ENCODE measurements at places on chromosomes 3 and 15.

DNA sequence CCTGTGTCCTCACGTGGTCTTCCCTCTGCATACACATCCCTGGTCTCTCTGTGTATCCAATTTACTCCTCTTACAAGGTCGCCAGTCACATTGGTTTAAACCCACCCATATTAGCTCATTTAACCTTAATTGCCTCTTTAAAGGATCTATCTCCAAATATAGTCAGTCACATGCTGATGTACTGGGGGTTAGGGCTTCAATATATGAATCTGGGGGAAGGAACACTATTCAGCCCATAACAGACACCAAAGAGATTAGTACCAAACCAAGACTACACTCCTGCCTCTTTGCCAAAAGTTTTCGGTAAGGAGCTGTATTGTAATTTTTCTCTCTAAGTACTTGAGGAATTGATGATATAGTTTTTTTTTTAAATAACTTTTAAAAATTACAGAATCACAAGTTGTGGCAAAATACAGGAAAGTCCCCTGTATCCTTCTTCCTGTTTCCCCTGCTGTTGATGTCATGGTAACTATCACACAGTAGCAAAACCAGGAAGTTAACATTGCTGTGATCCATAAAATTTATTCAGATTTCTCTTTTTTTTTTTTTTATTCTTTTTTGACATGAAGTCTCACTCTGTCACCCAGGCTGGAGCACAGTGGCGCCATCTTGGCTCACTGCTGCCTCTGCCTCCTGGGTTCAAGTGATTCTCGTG is 67.8 kb downstream of the SLCO3A1 start:
- DNase-seq: peak; percentile 62
- H3K27ac ChIP-seq: peak overlapping the region; percentile 48
- peak overlapping the region; percentile 12 for H3K4me3 ChIP-seq
- peaks cover 18% of the 10 kb centered on the region for H3K4me1 ChIP-seq
- peaks cover 8% of the 10 kb centered on the region for H3K36me3 ChIP-seq

GRCh38 chr3:152843955-152844354 is 9.0 kb downstream of the P2RY1 start:
- no peak overlapping the region for H3K27ac ChIP-seq
- peaks cover 10% of the 10 kb centered on the region for H3K27me3 ChIP-seq
- no peaks in the 10 kb centered on the region for H3K36me3 ChIP-seq
- no peaks in the 10 kb centered on the region for H3K4me1 ChIP-seq

DNA sequence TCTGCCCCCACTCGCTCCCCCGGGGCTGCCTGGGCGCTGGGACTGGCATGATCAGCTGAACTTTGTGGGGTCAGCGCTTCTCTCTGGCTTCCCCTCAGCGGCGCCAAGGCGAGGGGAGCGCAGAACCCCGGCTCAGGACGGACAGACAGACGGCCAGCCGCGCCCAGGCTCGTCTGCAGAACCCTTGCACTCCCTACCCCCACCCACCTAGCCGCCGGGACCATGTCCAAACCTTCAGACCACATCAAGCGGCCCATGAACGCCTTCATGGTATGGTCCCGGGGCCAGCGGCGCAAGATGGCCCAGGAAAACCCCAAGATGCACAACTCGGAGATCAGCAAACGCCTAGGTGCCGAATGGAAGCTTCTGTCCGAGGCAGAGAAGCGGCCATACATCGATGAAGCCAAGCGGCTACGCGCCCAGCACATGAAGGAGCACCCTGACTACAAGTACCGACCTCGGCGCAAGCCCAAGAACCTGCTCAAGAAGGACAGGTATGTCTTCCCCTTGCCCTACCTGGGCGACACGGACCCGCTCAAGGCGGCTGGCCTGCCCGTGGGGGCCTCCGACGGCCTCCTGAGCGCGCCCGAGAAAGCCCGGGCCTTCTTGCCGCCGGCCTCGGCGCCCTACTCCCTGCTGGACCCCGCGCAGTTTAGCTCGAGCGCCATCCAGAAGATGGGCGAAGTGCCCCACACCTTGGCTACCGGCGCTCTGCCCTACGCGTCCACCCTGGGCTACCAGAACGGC is 621 bp downstream of the SOX14 start:
- no peak overlapping the region for H3K4me3 ChIP-seq
- DNase-seq: no peak
- peaks cover 82% of the 10 kb centered on the region for H3K27me3 ChIP-seq
- H3K27ac ChIP-seq: no peak overlapping the region
- H3K36me3 ChIP-seq: no peaks in the 10 kb centered on the region

DNA sequence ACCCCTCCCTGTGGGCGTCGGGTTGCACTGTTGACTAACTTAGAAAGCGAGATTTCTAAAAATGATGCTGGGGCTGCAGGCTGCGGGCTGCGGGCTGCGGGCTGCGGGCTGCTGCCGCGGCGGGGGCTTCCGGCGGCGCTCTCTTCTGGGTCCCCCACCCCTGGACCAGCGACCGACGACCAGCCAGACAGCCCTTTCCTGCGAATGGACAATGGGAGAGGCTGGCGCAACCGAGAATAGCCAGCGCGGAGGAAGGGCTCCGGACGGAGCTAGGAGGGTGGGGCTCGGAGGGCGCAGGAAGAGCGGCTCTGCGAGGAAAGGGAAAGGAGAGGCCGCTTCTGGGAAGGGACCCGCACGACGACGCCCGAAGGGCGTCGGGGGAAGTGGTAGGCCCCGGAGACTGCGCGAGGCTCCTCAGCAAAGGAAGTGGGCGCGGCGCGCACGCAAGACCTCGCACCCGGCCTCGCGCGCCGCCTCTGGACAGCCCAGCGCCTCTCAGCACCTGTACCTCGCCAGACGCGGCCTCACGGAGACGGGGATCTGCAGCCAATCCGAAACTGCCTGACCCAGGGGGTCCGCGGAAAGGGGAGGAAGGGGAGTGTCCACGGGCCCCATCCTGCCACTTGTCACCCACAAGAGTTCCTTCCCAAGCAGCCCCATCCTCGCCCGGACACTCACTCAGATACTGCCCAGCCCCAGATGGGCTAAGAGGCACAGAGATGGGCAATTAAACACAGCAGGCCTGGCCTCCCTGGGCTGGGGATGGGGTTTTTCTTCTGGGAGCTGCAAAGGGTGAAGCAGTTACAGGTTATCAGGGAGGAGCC is 70.7 kb downstream of the SLC12A8 start:
- H3K27ac ChIP-seq: peak overlapping the region; percentile 90
- DNase-seq: peak; percentile 92
- no peaks in the 10 kb centered on the region for H3K36me3 ChIP-seq
- H3K4me1 ChIP-seq: peaks cover 58% of the 10 kb centered on the region

DNA sequence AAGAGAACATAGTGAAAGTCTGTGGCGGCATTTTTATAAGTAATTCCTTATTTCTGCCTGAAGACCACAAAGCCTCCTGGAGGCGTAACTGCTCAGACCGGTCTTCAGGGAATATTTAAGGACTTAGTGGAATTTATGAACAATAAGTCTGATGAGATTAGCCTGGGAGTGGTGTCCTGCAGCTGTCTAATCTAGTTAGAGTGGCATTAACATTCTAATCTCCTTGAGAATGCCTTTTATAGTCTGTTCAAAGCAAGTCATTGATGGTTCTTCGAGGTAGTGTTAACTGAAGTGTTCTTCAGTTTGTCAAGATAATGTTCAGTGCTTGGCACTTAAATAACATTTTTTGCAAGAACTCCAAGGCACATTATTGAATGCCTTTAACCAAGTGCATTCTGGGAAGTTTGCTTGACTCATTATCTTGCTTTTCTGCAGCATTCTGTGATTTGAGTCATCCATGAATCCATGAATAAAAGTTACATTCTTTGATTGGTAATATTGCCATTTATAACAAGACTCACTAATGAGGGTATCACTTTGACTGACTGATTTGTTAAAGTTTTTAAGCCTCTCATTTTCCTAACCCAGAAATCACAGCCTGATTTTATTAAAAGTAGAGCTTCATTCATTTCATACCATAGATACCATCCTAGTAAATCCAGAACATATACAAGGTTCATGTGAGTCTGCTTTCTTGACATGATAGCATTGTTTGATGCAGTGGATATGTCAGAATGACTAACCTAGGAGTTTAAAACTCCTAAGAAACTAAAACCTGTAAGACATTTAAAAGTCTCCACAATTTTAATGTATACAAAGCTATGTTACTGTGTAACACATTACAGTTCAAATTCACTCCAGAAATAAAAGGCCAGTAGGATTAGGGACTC is 12.5 kb downstream of the RBM5 start:
- DNase-seq: no peak
- peak overlapping the region; percentile 49 for H3K27ac ChIP-seq
- H3K27me3 ChIP-seq: no peaks in the 10 kb centered on the region

- H3K36me3 ChIP-seq: peaks cover 49% of the 10 kb centered on the region
- H3K27ac ChIP-seq: peak overlapping the region; percentile 54
- H3K4me3 ChIP-seq: no peak overlapping the region
- peaks cover 32% of the 10 kb centered on the region for H3K4me1 ChIP-seq
These were observed 31.3 kb downstream of the SNRK start for GRCh38 chr3:43317461-43318316.

DNA sequence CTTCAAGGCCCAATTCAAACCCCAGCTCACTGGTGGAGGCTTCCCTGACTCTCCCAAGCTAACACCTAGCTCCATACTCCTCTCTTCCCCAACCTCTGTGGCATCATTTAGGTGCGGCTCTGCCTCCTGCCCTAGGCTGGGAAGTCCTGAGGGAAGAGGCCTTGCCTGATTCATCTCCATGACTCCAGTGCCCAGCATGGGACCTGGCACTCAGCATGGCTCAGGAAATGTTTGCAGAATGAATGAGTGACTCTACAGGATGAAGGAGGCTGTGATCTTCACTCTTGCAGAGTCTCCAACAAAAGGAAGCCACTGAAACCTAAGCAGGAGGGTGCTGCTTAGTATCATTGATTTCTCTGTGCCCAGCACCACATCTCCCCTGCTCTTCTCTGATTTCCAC is 34.5 kb upstream of the INSYN1 start:
- H3K27me3 ChIP-seq: no peaks in the 10 kb centered on the region
- no peaks in the 10 kb centered on the region for H3K4me1 ChIP-seq
- H3K27ac ChIP-seq: no peak overlapping the region
- no peaks in the 10 kb centered on the region for H3K36me3 ChIP-seq

DNA sequence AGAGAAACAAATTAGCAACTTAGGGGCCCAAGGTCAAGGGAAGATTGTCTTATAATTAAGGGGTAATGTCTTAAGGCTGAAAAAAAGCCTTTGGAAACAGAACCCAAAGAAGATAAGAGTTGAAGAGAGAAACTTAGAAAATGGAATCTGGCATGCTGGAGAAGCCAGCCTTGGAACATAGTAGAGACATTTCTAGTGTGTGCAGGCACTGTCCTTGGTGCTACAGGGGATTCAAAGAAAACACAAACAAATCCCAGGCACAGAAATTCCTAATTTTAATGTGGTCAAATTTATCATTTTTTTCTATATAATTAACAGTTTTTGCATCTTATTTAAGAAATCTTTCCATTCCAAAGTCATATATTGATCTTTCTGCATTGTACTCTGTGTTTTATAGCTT is 89.4 kb downstream of the NR1D2 start:
- no peak for DNase-seq
- H3K4me3 ChIP-seq: no peak overlapping the region
- no peaks in the 10 kb centered on the region for H3K27me3 ChIP-seq
- H3K4me1 ChIP-seq: no peaks in the 10 kb centered on the region
- H3K27ac ChIP-seq: no peak overlapping the region

- no peaks in the 10 kb centered on the region for H3K36me3 ChIP-seq
- no peak overlapping the region for H3K27ac ChIP-seq
- H3K4me1 ChIP-seq: no peaks in the 10 kb centered on the region
- no peak overlapping the region for H3K4me3 ChIP-seq
- DNase-seq: no peak
These were observed 451.1 kb upstream of the ATP11B start for GRCh38 chr3:182342252-182342651.

GRCh38 chr3:193388361-193388760 is 9.8 kb upstream of the ATP13A5 start:
- DNase-seq: no peak
- no peaks in the 10 kb centered on the region for H3K4me1 ChIP-seq
- H3K36me3 ChIP-seq: no peaks in the 10 kb centered on the region
- H3K27me3 ChIP-seq: peaks cover 2% of the 10 kb centered on the region
- H3K27ac ChIP-seq: no peak overlapping the region

- H3K36me3 ChIP-seq: peaks cover 31% of the 10 kb centered on the region
- no peak for DNase-seq
- H3K27ac ChIP-seq: peak overlapping the region; percentile 92
- peaks cover 84% of the 10 kb centered on the region for H3K4me1 ChIP-seq
- H3K27me3 ChIP-seq: no peaks in the 10 kb centered on the region
These were observed 67.6 kb downstream of the SMAD3 start for GRCh38 chr15:67133026-67133425.

DNA sequence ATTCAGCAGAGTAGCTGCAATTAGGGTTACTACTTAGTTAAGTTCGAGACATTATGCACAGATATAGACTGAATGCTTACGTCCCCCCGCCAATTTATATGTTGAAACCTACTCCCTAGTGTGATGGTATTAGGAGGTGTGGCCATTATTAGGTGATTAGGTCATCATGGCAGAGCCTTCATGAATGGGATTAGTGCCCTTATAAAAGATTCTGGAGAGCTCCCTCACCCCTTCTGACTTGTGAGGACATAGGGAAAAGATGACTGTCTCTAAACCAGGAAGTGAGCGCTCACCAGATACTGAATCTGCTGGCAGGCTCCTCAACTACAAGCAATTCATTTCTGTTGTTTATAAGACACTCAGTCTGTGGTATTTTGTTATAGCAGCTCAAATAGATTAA is 25.6 kb upstream of the TEX9 start:
- H3K27ac ChIP-seq: no peak overlapping the region
- H3K4me1 ChIP-seq: no peaks in the 10 kb centered on the region
- H3K27me3 ChIP-seq: peaks cover 2% of the 10 kb centered on the region

GRCh38 chr15:22806664-22807063 is 20.2 kb downstream of the NIPA1 start:
- DNase-seq: no peak
- H3K4me3 ChIP-seq: no peak overlapping the region
- H3K27me3 ChIP-seq: no peaks in the 10 kb centered on the region
- peaks cover 6% of the 10 kb centered on the region for H3K4me1 ChIP-seq

DNA sequence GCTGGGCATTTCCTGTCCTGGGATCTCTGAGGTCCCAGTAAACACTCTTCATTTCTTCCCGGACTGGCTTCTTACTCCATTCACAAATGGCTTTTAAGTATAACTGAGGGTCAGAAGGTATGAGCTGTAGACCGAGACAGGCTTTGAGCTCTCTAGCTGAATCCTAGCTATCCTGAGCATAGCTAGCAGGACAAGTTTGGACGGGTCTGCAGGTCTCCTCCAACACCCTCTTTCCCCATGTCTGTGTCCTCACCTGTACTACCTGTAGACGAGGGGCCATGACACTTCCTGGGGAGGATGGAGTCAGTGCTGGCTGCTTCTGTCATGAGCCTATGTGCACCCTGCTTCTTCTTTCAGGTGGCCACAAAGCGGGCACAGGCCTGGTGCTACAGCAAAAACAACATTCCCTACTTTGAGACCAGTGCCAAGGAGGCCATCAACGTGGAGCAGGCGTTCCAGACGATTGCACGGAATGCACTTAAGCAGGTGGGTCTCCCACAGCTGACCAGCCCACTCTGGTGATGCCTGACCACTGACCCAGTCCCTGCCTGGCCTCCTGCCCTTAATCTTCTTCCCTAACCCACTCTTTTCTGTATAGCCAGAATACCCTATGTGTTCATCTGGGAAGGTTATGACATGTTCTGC is 72.1 kb upstream of the ACAD9 start:
- H3K4me3 ChIP-seq: no peak overlapping the region
- H3K27ac ChIP-seq: peak overlapping the region; percentile 98
- H3K4me1 ChIP-seq: peaks cover 53% of the 10 kb centered on the region
- no peak for DNase-seq
- no peaks in the 10 kb centered on the region for H3K27me3 ChIP-seq
- peaks cover 59% of the 10 kb centered on the region for H3K36me3 ChIP-seq

- peaks cover 14% of the 10 kb centered on the region for H3K27me3 ChIP-seq
- DNase-seq: no peak
- H3K4me1 ChIP-seq: no peaks in the 10 kb centered on the region
- H3K36me3 ChIP-seq: no peaks in the 10 kb centered on the region
- no peak overlapping the region for H3K27ac ChIP-seq
These were observed 103.2 kb downstream of the PPP2R3A start for GRCh38 chr3:136068708-136069107.

GRCh38 chr3:73955494-73956070 is 330.8 kb upstream of the PDZRN3 start:
- no peak for DNase-seq
- no peak overlapping the region for H3K4me3 ChIP-seq
- no peaks in the 10 kb centered on the region for H3K36me3 ChIP-seq

All from activated CD4-positive, alpha-beta T cell treated with anti-CD3 and anti-CD28 coated beads, Interleukin-2, amount 10 ng/mL, durations not matched to agents 24 days and 14 days (primary cell).